ENCODE measurements at places on chromosomes 13 and 19. TPM values are rescaled to one million over a fixed set of nuclear protein-coding genes. Genes with fewer than 3 reads are reported as not detected.

Gene ZNF90
- total RNA-seq: 2.5 TPM

Gene RPL18
- total RNA-seq: 1,682 TPM

- ATAC-seq: no peak
These were observed 27.5 kb upstream of the ISYNA1 start for GRCh38 chr19:18465214-18465963.

Gene CGB5
- not detected for total RNA-seq

GRCh38 chr13:42740753-42741152 lies 40.6 kb upstream of the FAM216B start:
- no peak for ATAC-seq

DNA sequence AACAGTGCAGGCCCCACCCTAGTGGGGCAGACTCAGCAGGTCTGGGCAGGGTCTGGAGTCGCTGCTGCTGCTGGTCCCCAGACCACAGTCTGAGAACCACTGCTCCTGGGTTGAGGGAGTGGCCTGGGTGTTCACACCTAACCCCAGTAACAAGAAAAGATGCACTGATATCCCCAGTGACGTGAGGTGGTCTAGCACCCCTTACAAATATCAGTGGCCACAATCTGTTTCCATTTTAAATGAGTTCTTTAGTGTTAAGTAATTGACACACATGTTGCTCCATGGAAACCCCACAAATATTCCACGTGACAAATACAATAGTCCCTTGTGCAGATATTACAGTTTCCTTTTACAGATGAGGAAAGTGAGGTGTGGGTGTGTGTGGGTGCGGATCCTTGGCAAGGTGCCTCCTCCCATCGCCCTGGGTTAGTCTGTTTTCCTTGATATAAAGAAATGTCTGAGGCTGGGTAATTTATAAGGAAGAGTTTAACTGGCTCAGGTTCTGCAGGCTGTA lies 96.3 kb upstream of the GPR183 start:
- no peak for ATAC-seq

GRCh38 chr13:36163809-36164308 lies 32.7 kb upstream of the DCLK1 start:
- ATAC-seq: peak; percentile 34

Gene CEACAM5
- 0.31 TPM for total RNA-seq

Data from gastroesophageal sphincter (tissue), 4 donors.